Natural killer cell treated with Interleukin-12 subunit alpha and Interleukin-12 subunit beta and Interleukin-15 and Interleukin-18, amount 100 ng/mL, for 72 hours (primary cell): ENCODE measurements at places on chromosomes 11 and 22. TPM values are rescaled to one million over a fixed set of nuclear protein-coding genes. Genes with fewer than 3 reads are reported as not detected.

DNA sequence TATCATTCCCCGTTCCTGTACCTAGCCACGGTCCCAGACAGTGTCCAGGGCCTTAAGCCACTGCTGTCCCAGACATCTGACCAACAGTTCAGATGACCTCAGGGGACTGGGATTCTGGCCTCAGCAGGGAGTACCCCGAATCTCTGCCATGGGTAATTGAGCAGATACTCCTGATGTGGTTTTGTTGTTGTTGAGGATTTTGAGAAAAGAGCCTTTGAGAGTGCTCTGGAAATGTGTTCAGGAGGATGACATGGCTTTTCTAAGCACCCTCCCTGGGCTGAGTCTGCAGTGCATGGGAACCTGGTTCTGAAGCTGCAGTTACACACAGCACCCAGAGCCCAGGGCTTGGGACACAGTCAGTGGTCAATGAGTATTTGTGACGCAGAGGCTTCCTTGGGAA is 30.4 kb downstream of the ADAMTS15 start:
- H3K4me1 ChIP-seq, result no peaks in the 10 kb centered on the region
- no peak overlapping the region for H3K27ac ChIP-seq
- H3K36me3 ChIP-seq, result no peaks in the 10 kb centered on the region
- peaks cover 15% of the 10 kb centered on the region for H3K27me3 ChIP-seq

The MIOX gene
- 0.45 TPM for total RNA-seq

The KRTAP5-10 gene
- total RNA-seq, result not detected

GRCh38 chr11:74446532-74446938 is 20.8 kb downstream of the KCNE3 start:
- no peaks in the 10 kb centered on the region for H3K4me1 ChIP-seq
- no peak overlapping the region for H3K4me3 ChIP-seq
- DNase-seq, result no peak
- no peaks in the 10 kb centered on the region for H3K36me3 ChIP-seq
- H3K27ac ChIP-seq, result no peak overlapping the region
- peaks cover 6% of the 10 kb centered on the region for H3K27me3 ChIP-seq

DNA sequence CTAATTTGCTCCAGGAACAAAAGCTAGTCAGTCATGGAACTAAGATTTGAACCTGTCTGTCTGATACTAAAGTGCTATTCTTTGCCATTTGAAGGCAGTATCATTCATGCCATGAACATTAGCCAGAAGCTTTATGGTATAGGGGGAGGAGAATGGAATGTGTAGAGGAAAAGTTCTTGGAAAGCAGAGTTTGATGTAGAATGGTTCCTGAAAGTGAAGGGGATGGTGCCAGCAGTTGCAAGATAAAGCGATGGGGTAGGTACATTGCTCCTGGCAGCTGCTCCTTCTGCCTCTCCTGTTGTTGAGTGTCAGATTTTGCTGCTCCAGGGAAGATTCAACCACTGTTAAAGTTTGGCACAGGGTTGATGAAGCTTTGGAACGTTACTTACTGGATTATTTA is 53.4 kb downstream of the ARHGAP42 start:
- H3K27ac ChIP-seq, result no peak overlapping the region
- no peak for DNase-seq
- H3K27me3 ChIP-seq, result no peaks in the 10 kb centered on the region
- no peaks in the 10 kb centered on the region for H3K36me3 ChIP-seq
- H3K4me1 ChIP-seq, result no peaks in the 10 kb centered on the region
- no peak overlapping the region for H3K4me3 ChIP-seq

- H3K27ac ChIP-seq, result no peak overlapping the region
- H3K27me3 ChIP-seq, result peaks cover 14% of the 10 kb centered on the region
- no peaks in the 10 kb centered on the region for H3K4me1 ChIP-seq
- H3K36me3 ChIP-seq, result no peaks in the 10 kb centered on the region
- H3K4me3 ChIP-seq, result no peak overlapping the region
Measured at GRCh38 chr22:30731658-30732057, 37.0 kb downstream of the OSBP2 start.

DNA sequence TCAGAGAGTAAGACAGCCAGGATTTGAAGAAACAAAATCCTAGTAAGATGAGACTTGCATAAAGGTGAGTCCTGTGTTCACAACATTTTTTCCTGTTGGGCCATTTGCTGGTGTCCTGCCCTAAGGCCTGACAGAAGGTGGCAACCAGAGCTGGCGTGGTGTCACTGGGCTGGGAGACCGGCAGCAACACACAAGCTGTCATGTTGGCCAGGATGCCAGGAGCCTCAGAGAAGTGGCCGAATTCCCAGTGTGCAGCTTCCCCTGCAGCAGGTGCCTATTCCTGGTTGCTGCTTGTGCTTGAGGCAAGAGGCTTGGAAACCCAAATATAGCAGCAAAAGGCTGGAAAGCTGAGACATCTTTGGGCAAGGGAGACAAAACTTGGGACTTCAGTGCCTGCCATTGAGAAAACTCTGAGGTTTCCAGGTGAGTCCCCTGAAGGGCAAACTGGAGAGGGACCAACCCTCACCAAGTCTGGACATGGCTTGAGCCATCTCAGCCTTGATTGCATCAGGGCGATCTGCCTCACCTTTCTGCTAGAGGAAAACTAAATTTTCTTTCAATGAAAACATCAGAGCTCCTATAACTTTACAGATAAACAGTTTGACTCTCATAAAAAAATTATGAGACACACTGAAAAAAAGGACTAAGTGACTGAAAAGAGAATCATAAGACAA is 25.9 kb downstream of the ALG12 start:
- peaks cover 18% of the 10 kb centered on the region for H3K36me3 ChIP-seq
- no peak overlapping the region for H3K4me3 ChIP-seq
- DNase-seq, result no peak
- no peak overlapping the region for H3K27ac ChIP-seq
- H3K27me3 ChIP-seq, result no peaks in the 10 kb centered on the region
- peaks cover 15% of the 10 kb centered on the region for H3K4me1 ChIP-seq

The DUSP8 gene
- 4.2 TPM for total RNA-seq

DNA sequence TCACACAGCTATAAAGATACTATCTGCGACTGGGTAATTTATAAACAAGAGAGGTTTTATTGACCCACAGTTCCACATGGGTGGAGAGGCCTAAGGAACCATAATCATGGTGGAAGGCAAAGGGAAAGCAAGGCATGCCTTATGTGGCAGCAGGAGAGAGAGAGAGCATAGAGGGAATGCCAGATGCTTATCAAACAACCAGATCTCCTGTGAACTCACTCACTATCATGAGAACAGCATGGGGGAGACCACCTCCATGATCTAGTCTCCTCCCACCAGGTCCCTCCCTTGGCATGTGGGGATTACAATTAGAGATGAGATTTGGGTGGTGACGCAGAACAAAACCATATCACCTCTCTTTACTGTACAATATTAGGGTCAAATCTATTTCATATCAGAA is 1101.6 kb upstream of the RAG2 start:
- H3K4me1 ChIP-seq, result no peaks in the 10 kb centered on the region
- peaks cover 11% of the 10 kb centered on the region for H3K36me3 ChIP-seq
- no peaks in the 10 kb centered on the region for H3K27me3 ChIP-seq
- no peak overlapping the region for H3K4me3 ChIP-seq

GRCh38 chr22:16793831-16794230 is 31.4 kb downstream of the XKR3 start:
- no peak overlapping the region for H3K4me3 ChIP-seq
- peaks cover 5% of the 10 kb centered on the region for H3K36me3 ChIP-seq
- peaks cover 5% of the 10 kb centered on the region for H3K27me3 ChIP-seq
- no peak for DNase-seq

DNA sequence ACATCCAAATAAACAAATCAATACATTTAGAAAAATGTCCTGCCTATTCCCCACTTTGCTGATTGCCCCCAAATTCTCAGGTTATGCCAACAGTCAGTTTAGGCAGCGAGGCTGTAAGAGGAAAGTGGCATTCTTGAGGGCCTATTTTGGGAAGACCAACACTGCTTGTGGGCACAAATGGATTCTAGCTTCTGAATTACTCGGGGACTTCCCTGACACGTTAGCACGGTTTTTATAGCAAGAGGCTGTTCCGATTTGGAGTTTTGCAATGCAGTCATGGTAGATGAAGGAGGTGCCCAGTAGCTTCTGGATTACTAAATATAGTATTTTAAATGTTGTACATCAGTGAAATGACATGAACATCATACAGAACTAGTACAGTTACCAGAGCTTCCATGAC is 13.1 kb downstream of the RCN1 start:
- no peak for DNase-seq
- H3K27me3 ChIP-seq, result no peaks in the 10 kb centered on the region
- no peaks in the 10 kb centered on the region for H3K4me1 ChIP-seq
- H3K27ac ChIP-seq, result no peak overlapping the region

DNA sequence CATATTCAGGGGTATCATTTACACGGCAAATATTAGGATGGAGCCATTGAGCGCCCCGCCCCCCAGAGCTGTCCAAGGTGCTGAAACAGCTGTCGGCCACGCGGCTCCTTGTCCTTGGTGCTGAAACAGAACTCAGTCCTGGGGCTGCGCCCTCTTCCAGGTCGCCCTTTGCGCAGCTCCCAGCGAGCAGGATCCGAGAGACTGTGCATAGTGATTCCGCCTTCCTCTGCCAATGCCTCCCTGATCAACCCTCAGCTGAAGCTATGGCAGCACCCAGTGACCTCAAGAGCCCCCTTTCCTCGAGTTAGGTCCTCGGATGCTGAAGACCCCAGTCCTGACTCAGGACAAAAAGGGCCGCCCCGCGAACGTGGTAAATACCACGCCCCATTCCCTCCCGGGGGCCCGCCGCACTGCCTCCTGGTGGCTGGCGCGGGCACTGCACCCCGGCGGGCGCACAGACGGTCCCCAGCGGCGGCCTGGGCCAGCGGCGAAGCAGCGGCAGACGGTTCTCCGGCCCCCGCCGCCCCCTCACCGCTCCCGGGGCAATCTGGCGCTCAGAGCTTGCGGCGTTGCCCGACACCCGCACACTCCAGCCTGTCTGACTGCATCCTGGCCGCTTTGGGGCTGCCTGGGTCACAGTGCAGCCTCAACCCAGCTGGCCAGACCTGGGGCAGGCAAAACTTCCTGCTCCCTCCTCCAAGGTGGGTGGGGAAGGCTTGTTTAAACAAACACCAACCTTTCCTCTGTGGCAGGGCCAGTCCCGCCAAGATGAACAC is 13.4 kb downstream of the SYT7 start:
- H3K36me3 ChIP-seq, result no peaks in the 10 kb centered on the region
- no peak overlapping the region for H3K27ac ChIP-seq
- peaks cover 7% of the 10 kb centered on the region for H3K4me1 ChIP-seq
- peaks cover 34% of the 10 kb centered on the region for H3K27me3 ChIP-seq
- no peak overlapping the region for H3K4me3 ChIP-seq

DNA sequence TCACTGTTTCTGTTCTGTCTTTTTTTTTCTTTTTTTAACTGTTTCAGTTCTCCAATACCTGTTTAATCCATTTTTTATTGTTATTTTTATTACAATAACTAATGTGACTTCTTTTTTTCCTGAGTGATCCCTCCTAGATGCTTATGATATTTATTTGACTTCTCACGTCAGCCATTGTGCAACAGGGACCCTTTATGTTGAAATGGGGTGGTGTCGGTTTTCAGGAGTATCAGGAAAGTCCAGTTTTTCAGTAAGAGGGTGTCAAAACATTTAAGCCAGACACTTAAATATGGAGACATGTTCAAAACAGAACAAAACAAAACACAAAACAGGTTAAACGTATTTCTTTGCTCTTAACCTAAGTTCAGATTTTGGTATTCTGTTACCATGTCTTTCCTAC is 418.8 kb downstream of the DYNC2H1 start:
- H3K36me3 ChIP-seq, result no peaks in the 10 kb centered on the region
- H3K4me3 ChIP-seq, result no peak overlapping the region
- H3K27me3 ChIP-seq, result peaks cover 5% of the 10 kb centered on the region
- no peak for DNase-seq
- no peak overlapping the region for H3K27ac ChIP-seq

- no peak for DNase-seq
- no peak overlapping the region for H3K4me3 ChIP-seq
- no peaks in the 10 kb centered on the region for H3K27me3 ChIP-seq
- no peaks in the 10 kb centered on the region for H3K36me3 ChIP-seq
Measured at GRCh38 chr22:42222140-42222539, 48.3 kb downstream of the TCF20 start.

DNA sequence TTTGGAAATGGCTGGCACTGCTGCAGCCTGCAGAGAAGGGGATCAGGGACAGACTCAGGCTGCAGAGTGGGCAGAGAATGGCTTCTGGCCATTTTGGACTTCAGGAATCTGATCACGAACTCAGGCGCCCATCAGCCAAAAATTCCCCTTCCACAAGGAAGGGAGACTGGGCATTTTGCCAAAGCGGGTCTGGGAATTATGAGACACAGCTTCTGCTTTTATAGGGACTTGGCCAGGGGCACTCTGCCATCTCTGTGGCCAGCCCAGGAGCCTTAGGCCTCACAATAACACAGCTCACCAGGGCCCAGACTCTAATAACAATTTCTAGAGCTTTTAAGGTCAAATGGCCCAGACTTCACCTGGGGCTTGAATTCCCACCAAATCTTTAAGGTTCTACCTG is 74.7 kb downstream of the CHST1 start:
- no peak overlapping the region for H3K4me3 ChIP-seq
- H3K27ac ChIP-seq, result no peak overlapping the region
- H3K4me1 ChIP-seq, result no peaks in the 10 kb centered on the region
- peaks cover 24% of the 10 kb centered on the region for H3K27me3 ChIP-seq

The F2 gene
- total RNA-seq, result 0.17 TPM

- H3K4me1 ChIP-seq, result peaks cover 24% of the 10 kb centered on the region
- peak overlapping the region; percentile 68 for H3K4me3 ChIP-seq
- no peaks in the 10 kb centered on the region for H3K36me3 ChIP-seq
- H3K27me3 ChIP-seq, result no peaks in the 10 kb centered on the region
Measured at GRCh38 chr11:64331569-64332371, 8.2 kb upstream of the CCDC88B start.

DNA sequence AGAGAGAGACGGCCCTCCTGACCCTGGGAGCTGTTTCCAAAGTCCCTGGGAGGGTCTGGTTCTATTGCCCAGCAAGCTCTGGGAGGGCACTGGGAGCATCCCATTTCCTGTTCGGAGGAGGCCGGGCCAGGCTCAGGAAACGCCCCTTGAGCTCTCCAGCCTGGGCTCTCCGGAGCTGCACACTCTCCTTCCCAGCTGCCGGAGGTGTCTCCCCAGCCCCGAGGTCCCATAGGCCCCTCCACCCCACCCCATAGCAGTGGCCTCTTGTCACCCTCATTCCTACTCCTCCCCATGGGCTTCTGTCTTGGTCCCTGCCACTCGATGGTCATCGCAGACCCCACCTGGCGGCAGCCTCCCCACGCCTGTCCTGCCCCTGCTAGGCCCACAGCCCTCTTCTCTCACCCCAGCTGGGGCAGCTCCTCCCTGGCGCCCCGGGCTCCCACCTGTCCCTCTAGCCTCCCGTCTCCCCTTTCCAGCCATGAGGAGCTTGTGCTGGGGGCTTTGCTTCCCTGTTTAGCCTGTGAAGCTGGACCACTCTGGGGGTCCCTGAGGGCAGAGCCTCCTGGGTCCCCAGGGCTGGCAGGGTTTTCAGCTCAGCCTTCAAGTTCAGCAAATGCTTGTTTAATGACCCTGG is 2.8 kb downstream of the TSPAN32 start:
- no peaks in the 10 kb centered on the region for H3K36me3 ChIP-seq
- peaks cover 29% of the 10 kb centered on the region for H3K4me1 ChIP-seq
- peak overlapping the region; percentile 73 for H3K27ac ChIP-seq
- H3K27me3 ChIP-seq, result no peaks in the 10 kb centered on the region

- peaks cover 11% of the 10 kb centered on the region for H3K36me3 ChIP-seq
- no peak overlapping the region for H3K4me3 ChIP-seq
- DNase-seq, result no peak
- peaks cover 15% of the 10 kb centered on the region for H3K4me1 ChIP-seq
- no peaks in the 10 kb centered on the region for H3K27me3 ChIP-seq
Measured at GRCh38 chr22:36267058-36267457, 14.1 kb downstream of the APOL1 start.

The RPL27A gene
- total RNA-seq, result 504 TPM
